ENCODE measurements at places on chromosomes 4 and X. TPM values are rescaled to one million over a fixed set of nuclear protein-coding genes. Genes with fewer than 3 reads are reported as not detected.

DNA sequence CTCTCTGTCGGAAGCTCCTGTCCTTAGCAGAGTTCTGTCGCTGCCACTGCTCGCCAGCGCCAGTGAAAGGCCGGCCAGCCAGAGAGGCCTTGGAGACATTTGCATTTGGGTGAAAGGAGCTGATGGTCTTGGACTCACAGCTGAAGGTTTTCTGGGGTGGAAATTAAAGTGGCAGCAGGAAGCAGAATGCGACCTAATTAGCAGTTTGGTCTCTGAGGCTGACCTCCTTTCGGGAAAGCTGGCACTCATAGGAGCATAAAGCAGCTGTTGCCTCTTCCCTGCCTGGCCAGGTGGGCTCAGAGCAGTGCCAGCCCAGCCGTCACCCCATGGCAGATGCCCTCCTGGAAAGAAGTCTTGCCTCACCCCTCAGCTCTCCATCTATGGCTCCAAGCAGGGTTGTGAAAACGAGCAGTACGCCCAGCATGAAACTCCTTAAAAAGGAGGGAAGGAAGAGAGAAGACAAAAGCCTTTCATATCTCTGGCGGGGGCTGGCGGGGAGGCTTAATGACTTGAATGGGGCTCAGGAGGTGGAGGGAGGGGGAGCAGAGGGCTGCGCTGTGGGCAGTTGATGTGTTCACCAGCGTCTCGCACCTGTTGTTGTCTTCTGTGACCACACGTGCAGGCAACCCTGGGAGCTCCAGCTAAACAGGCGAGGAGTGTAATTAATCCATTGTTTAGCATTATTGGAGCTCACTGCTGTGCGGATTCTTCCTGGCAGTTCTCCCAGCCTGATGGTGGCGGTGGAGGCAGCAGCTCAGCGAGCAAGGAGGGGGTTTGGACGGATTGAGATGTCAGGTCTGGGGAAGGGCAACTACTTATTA lies 264.0 kb downstream of the MID1IP1 start:
- DNase-seq, result no peak

DNA sequence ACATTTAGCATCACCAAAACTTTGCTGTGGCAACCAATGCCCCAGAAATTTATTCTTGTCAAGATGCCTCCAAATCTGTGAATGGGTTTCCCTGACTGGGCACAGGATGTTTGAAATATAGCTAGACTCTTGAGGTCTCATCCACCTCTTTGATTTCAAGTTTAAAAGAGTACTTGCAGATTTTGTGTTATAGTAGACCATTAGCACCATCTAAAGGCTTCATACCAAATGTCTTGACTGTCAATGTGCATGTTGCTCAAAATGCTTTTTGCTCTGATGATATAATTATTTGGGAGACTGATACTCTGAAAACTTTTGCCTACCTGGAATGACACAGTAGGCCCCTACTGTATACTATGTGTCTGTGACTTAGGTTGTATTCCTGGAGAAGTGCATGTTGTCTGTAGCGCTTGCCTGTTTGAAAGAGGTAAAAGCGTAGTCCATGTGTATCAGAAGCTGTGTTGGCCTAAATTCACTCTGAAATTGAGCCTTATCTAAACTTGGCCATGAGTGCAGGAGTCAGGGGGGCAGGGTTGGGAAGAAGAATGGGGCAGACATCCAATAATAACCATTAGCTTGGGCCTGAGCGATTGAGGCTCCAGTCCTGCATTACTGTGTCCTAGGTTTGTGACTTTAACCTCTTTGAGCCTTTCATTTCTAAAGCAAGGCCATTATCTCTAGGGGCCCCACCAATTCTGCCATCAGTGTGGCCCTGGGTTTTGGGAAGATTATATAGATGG lies 33.8 kb downstream of the NDP start:
- no peak for DNase-seq

GRCh38 chrX:4690521-4690920 lies 977.1 kb upstream of the PRKX start:
- no peak for DNase-seq

DNA sequence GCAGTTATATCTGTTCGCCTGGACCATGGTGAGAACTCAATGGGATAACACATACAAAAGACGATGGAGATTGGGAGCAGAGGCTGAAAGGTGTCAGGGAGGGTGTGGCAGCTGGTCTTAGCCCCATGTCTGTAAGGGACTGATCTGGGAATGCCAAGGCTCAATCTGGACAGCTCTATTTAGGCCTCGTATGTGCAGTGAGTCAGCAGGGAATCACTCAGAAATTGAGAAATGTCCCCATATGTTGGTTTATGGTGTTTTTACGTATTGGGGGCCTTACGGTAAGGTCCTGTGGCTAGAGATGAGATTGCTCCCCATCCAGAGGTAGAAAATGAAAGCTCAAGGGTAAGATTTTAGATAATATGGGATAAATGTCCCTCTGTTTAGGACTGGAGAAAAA lies 71.4 kb upstream of the TTC29 start:
- DNase-seq, result no peak

DNA sequence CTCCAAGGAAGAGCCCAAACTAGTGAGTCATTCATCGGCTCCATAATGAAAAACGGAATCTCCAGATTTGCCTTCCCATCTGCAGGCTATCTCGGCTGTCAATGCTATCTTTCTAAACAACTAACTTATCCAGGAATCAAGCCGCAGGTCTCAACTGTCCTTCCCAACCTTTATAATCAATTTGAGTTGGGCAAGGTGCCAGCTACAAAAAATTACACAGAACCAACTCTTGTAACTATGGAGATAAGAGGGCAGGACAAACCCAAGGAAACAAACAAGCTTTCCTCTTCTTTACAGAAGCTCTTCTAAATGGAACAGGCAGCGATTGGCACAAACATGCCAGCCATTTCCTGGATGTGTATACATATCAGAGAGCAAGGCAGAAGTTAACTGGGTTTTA lies 61.2 kb upstream of the RAI2 start:
- DNase-seq, result no peak

GRCh38 chrX:9851890-9852289 lies 65.7 kb downstream of the SHROOM2 start:
- no peak for DNase-seq

DNA sequence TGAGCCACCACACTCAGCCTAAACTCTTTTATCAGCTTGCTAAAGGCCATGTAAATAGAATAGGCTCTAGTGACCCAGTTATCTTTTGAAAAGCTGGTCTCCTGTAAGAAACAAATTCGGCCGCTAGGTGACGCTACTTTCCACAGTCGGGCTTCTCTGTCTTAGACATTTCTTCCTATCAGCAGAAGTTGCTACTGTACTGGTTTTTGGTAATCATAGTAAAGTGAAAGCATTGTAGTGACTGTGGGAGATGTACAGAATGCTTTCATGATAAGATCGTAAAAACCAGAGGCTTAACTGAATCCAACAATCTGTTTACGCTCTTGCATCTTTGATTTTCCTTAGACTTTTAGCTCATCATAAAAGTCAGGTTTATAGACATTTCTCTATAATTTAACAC lies 82.6 kb downstream of the GK start:
- no peak for DNase-seq

DNA sequence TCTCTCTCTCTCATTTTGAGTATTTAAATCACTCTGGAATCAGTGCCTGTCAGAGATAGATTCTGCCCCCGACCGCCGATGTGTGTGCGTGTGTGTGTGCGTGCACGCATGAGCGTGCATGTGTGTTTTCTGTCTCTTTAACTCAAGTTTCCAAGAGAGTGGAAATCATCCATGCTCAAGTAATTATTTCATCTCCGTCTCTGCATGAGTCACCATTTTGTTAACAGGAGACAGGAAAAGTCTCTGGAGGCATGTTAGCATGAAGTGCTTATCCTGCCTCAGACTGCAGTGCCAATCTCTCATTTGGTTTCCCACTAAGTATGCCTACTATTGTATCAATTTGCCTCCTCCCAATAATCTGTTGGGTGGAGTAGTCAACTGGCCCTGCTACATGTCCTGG lies 182.9 kb upstream of the NHS start:
- no peak for DNase-seq

DNA sequence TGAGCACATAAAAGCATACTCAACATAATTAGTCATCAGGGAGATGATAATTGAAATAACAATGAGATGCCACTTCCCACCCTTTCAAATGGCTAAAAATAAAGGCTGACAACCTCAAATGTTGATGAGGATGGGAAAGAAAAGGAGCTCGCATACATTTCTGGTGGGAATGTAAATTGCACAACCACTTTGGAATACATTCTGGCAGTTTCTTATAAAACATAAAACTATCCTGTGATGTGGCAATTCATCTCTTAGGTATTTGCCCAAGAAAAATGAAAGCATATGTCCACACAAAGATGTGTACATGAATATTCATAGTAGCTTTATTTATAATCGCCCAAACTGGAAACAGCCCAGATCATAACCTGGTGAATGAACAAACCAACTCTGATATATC lies 687 bp upstream of the ZNF275 start:
- DNase-seq, result no peak

- DNase-seq, result peak; percentile 2
Observed at GRCh38 chrX:73213734-73214425, 771 bp downstream of the NAP1L2 start.

- DNase-seq, result no peak
Observed at GRCh38 chr4:138344851-138345250, 102.7 kb upstream of the SLC7A11 start.

GRCh38 chr4:148064451-148064850 lies 332.6 kb downstream of the ARHGAP10 start:
- DNase-seq, result no peak

DNA sequence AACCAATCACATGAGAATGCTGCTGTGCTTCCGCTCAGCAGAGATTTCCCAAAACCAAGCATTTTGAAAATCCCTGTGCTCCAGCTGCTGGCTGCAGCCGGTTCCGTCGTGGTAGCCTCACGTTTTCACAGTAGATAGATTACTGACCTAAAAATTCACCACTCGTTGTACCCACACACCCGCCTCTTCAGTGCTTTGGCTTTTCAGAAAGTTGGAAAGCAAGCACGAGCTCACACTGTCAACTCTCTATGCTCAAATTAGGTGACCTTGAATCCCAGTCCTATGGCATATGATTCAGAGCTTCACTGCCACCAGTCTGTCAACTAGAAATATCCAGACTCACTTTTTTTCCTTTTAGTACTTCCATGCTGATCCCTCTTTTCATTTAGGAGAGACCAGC lies 168.9 kb downstream of the DCTD start:
- DNase-seq, result no peak

DNA sequence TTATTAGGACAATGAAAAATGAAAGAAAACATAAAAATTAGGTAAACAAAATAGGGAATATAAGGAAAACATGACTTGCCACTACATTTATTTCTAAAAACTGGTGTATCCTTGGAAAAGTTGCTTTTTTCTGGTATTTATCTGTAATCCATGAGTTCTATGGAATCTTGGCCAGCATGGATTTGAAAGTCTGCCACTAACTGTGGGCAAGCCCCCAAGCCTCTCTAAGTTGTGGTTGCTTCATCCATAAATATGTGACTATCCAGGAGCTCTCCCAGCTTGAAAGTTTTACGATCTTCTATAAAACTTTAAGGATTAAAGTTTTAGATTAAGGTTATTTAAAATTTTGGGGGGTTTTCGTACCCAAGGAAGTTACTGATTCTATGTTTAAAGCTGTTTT lies 21.8 kb downstream of the RPS6KA3 start:
- DNase-seq, result no peak

DNA sequence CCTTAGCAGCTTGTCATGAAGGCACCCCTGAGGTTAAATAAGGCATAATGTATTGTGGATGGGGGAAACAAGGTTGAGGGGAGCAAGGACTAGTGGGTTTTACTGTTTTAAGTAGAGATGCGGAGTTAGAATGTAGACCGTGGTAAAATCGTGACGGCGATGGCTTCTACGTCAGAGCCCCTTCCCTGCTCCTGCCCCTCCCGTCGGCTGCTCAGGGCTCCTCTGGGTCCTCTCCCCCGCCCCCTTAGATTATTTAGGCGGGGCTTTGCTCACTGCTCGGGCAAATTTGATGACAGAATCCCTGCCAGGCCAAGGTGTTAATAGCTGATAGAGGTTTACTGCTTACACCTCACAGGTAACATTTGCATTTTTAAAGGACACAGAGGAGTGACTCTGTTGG lies 2.3 kb downstream of the FRMPD3 start:
- no peak for DNase-seq

- no peak for DNase-seq
Observed at GRCh38 chrX:12758291-12758690, 32.9 kb upstream of the PRPS2 start.

DNA sequence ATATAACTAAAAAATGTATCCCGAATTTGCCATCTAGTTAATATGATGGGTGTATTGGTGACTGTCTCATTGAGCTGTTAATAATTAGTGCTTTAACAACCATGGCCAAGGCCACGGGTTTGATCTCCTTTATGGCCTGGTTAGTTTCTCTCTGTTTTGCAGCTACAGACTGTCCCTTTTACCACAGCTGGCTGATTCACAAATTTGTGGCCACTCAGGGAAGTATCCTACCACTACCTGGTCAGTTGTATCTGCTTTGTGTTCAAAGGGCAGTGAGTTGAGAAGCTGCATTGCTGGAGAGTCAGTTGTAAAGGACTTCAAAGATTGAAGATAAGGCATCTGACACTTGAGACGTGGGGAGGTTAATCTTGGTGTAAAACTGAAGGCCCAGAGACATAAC lies 219.1 kb upstream of the BMP3 start:
- DNase-seq, result no peak

DNA sequence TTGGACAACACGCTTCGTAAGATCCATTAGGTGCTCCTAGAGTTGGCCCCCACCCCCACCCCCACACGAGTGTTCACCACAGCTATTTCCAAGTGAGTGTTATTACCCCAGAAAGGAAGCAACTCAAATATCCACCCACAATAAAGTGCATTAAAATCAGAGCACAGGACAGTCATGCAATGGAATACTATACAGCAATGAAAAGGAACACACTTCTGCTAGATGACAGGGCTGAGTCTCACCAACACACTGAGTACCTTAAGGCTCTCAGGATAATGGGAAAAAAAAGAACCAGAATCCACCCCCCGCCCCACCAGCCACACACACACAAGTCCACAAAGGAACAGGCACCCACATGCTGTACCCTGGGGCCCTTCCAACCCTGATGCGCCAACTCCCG lies 21.0 kb downstream of the LRPAP1 start:
- no peak for DNase-seq

- no peak for DNase-seq
Observed at GRCh38 chrX:45508454-45508853, 307.8 kb upstream of the DIPK2B start.

DNA sequence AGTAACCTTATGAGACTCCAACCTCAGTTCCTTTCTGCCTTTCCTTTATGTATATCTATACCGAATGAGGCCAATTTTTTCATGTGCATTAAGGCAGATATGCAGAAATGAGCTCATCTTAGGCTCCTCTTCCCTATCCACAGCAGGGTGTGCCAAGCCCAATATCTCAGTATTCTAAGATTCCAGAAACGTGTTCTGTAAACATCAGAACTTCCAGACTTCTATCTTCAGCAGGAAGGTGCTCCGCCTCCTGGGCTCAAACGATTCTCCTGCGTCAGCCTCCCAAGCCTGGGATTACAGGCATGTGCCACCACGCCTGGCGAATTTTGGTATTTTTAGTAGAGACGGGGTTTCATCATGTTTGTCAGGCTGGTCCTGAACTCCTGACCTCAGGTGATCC lies 31.0 kb upstream of the CCNG2 start:
- DNase-seq, result no peak

Gene BGN
- total RNA-seq, result 21.8 TPM

Gene MAGED4
- total RNA-seq, result 0.49 TPM

Gene RASSF6
- total RNA-seq, result 27.1 TPM

Gene SHOX
- 0.22 TPM for total RNA-seq

Gene GABRQ
- 0.32 TPM for total RNA-seq

Gene NWD2
- total RNA-seq, result 0.95 TPM

Gene ARL9
- 0.28 TPM for total RNA-seq

Data from mucosa of descending colon (tissue), 3 donors.